ENCODE measurements at places on chromosomes 5 and 9.

- no peak for DNase-seq
These were observed 10.8 kb upstream of the PLIN2 start for GRCh38 chr9:19138084-19138483.

- no peak for DNase-seq
These were observed 55.7 kb upstream of the DPYSL3 start for GRCh38 chr5:147565524-147565923.

GRCh38 chr5:861442-862366 lies 10.9 kb upstream of the ZDHHC11 start:
- no peak for DNase-seq

- DNase-seq: no peak
These were observed 95.2 kb downstream of the FGF1 start for GRCh38 chr5:142590451-142591231.

- DNase-seq: no peak
These were observed 10.6 kb upstream of the QSOX2 start for GRCh38 chr9:136255896-136256890.

DNA sequence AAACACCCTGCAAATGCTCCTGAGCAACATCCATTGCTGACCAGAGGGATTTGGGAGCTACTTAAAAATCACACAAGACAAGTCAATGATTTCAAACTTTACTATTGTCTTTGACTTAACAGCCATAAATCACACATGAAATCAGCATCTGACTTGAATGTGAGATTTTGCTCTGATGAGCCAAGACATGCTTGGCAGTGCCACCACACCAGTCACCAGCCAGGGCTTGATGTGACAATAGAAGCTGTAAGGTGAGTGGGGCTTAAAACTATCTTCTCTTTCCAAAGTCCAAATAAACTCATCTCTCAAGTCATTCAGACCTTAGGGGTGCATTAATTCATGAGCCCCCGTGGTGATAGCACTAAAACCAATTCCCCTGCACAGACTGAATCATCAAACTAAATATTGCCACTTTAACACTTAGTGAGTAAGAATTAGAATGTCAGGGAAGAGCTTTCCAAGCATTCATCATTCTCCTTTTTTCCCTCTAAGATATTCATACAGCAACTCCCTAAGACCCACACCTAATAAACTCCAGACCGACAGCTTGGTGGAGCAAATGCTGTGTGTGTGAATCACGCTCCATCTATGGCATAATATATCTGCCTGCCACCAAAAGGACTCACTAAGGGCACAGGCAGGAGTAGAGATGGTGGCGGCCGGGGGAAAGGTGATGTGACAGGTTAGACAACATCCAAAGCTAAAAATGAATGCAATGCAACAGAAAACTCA lies 119.4 kb downstream of the SPOCK1 start:
- DNase-seq: no peak

GRCh38 chr9:75102177-75102790 lies 14.0 kb downstream of the OSTF1 start:
- DNase-seq: no peak

GRCh38 chr5:43020399-43020746 lies 19.7 kb downstream of the ANXA2R start:
- no peak for DNase-seq

DNA sequence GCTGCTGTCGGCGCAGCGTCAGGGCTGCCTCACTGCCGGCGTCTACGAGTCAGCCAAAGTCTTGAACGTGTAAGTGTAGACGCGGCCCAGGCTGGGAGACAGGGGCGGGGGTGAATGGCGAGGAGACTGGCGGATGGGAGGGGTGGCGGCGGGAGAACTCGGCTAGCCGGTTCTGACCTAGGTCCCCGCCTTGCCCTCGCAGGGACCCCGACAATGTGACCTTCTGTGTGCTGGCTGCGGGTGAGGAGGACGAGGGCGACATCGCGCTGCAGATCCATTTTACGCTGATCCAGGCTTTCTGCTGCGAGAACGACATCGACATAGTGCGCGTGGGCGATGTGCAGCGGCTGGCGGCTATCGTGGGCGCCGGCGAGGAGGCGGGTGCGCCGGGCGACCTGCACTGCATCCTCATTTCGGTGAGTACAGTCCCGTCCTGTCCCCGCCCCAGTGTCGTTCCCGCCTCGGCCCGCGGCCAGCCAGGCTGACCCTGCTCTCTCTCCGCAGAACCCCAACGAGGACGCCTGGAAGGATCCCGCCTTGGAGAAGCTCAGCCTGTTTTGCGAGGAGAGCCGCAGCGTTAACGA lies 745 bp downstream of the GADD45G start:
- DNase-seq: no peak

DNA sequence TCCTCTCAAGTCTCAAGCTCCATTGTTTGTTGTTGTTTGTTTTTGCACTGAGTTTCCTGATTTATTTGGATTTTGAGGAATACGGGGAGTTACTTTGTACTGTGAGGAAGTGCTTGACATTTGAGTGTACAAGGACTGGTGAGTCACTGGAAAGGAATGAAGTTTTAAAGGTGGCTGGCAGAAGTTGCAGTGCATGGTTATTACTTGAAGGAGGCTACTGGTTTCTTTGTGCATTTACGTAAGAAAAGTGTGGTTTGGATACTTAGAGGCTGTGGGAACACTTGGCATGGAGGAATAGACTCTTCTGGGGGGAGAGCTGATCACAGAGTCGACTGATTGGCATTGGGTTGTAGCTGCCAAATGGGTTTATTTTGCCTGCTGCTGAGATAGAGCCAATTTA lies 919.0 kb downstream of the TAF11L14 start:
- DNase-seq: no peak

- no peak for DNase-seq
These were observed 12.4 kb upstream of the TYRP1 start for GRCh38 chr9:12680757-12681156.

DNA sequence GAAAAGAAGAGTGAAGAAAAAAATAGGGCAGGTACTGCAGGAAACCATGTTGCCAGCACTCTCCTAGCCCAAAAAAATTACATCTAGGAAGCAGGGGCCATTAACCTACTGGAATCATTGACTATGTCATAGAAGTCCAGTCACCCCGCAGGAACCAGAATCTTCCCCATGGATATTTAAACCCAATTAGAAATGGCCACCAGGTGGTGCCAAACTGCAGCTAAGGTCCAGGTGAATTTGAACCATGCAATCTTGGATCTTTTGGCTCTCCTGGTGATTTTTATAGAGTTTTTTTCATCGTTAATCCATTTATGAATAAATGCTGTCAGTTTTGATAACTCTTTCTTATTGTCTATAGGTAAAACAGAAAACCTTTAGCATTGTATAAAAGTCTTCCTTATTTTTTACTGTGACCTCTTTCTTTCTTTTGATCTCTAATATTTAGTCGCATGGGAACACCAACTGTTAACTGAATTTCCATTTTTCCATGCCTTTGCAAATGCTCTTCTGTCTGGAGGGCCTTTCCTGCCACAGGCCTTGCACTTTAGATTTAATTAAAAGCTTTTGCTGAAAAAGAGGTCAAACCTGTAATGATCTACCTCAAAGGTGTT lies 147.5 kb upstream of the FGF10 start:
- DNase-seq: no peak

DNA sequence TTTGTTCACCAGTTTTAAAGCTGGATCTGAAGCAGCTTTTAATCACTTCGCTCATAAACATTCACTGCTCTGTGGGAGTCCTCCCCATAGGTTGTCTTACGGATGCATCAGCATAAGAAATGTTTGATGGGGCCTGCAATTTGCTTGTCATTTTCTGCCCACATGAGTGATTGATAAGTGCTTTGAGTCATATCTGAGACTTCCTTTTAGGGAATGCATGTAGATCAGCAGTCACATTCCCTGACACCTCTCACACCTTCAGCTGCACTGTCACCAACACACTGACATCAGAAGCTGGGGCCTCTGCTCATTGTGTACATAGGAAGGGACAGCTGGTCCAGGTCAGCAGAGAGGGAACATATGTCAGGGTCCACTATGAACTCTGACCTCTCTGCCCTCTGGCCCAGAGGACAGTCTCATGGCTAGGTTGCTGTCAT lies 84.1 kb upstream of the SPATA31D4 start:
- DNase-seq: no peak

- no peak for DNase-seq
These were observed 96.2 kb upstream of the PPP1R2B start for GRCh38 chr5:156753846-156754245.

GRCh38 chr5:35877655-35878054 lies 21.0 kb downstream of the IL7R start:
- no peak for DNase-seq

DNA sequence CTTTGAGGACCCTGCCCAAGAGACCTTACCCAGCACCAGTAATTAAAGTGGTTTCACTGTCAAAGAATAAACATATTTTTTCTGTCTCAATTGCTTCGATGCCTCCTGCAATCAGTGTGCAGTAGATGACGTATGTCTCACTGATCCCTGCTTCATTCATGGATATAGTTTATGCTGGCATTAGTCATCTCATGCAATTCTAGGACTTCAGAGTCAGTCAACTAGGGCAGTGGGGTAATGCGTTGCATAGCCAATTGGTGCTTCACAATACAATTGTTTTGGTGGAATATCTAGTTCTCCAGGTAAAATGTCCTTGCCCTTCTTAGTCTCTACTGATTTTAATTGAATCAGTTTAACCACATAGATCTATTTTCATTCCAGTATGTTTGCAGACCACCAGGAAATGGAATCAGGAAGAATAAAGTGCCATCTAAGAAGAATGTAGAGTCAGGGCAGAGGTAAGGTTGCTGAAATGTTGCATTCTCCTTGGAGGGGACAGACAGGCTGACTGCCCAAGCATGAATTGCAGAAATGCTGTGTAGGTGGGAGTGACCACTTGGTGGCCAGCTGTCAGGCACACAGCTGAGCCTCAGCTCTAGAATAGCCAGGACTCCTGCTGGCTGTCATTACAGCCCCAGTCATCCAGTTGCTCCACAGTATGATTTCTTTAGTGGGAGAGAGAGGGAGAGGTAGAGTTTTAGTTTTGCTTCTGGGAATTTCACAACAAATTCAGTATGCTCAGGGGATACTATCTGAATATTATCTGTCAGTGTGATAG lies 73.5 kb upstream of the MEGF10 start:
- DNase-seq: no peak

GRCh38 chr5:15687401-15687800 lies 187.4 kb downstream of the FBXL7 start:
- no peak for DNase-seq

- DNase-seq: no peak
These were observed 29.5 kb downstream of the TGFBI start for GRCh38 chr5:136058039-136058971.
